ENCODE measurements at places on chromosomes 2 and 18.

DNA sequence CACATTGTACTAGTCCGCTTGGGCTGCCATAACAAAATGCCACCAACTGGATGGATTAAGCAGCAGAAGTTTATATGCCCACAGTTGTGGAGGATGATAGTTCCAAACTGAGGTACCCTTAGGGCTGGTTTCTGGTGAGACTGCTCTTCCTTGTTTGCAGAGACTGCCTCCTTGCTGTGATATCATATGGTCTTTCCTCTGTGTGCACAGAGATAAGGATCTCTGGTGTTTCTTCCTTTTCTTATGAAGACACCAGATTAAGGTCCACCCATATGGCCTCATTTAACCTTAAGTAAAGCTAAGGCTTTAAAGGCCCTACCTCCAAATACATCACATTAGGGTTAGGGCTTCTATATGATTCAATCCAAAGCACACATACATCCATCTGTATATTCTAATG is 738.2 kb upstream of the GCFC2 start:
- no peak for DNase-seq

GRCh38 chr2:63047321-63048279 is 3.0 kb upstream of the OTX1 start:
- DNase-seq = no peak

GRCh38 chr2:119293254-119293653 is 69.6 kb downstream of the STEAP3 start:
- no peak for DNase-seq

- DNase-seq = no peak
Measured at GRCh38 chr18:55587418-55588110, 428 bp downstream of the TCF4 start.

DNA sequence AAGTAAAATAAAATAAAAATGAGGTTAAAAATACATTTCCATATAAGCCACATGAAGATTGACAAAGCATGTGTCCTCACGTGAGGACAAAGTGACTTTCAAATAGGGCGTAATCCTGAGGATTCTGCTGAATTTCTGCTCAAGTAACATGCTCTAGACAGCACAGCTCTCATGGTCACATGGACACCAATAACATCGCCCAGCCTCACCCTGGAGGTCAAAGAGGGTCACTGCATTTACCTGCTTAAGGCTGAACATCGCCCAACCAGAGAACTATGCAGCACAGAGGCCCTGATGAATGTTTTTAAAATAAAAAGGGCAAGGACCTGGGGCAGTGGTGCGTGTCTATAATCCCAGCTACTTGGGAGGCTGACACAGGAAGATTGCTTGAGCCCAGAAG is 30.2 kb downstream of the TGFBRAP1 start:
- DNase-seq = no peak

- DNase-seq = no peak
Measured at GRCh38 chr18:10689236-10690034, 163.6 kb downstream of the NAPG start.

DNA sequence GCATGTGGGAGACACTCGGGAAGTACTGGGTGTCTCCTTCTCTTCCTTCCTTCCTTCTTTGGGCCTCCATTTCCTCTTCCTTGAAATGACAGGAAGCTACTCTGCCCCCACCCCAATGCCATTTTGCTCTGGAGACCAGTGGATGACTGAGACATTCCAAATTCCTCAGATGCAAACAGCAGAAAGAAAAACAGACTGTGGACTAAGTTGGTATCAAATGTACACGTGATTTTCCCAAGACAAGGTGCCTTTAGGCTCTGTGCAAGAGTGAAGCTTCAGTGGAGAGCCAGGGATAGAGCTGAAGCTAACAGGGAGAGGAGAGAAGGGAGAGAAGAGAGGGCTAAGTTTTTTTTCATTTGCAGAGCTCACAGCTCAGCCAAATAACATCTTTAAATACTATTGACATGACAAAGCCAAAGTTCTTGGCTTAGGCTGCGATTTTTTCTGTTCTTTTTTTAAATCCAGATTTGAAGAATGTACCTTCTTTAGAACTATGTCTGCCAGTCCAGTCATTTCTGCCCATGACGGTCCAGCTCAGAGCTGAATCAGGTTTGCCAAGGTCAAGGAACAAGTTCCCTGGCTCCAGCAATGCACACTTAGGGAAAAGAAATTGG is 84.5 kb upstream of the LCLAT1 start:
- no peak for DNase-seq

GRCh38 chr2:195533771-195534642 is 123.0 kb upstream of the SLC39A10 start:
- no peak for DNase-seq

DNA sequence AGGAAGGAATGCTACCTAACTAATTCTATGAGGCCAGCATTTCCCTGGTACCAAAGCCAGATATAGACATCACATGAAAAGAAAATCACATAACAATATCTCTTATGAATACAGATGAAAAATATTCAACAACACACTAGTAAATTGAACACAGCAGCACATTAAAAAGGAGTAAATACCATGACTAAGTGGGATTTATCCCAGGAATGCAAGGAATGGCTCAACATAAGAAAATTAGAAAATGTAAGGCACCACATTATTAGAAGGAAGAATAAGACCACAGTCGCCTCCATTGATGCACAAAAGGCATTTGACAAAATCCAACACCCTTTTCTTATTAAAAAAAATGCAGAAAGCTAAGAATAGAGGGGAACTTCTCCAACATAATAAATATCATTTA is 133.9 kb downstream of the TTC32 start:
- no peak for DNase-seq

DNA sequence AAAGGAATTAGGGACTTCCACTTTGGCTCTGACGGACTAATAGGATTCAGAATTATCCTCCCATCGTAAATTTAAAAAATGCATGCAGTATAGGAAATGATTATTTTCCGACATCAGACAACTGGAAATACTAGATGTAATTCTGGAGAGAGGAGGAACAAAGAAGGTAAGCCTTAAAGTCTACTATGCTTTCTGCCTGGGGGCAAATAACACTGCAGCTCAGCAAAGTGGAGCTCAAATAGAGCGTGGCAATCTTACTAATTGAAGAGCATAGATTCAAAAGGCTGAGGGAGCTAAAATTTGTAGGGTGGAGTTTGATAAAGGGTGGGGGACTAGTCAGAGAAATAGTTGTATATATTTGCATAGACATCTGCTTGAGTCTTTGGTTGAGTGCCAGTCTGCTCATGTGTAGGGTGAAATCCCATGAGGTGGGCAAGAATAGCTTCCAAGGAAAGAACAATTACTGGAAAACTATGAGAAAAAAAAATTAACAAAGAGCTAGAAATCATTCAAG is 23.8 kb downstream of the COPS8 start:
- no peak for DNase-seq

- no peak for DNase-seq
Measured at GRCh38 chr2:24739354-24740025, 53.7 kb downstream of the PTRHD1 start.

GRCh38 chr2:144198116-144198515 is 321.8 kb downstream of the ZEB2 start:
- DNase-seq = no peak

DNA sequence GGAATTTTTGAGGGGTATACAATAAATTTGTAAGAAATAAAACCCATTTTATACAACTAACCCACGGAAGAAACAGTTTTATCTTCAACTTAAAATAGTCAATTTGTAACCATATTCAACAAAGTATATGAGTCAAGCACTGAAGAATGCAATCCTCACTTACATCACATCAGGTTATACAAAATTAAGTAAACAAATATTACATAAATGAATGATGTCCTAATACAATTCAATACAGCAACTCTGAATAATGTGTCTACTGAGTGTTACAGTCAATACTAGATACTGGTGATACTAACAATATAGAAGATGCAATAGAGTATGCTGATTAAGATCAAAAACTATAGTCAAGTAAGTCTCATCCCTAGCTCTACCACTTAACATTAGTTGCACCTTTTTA is 58.6 kb downstream of the FANCL start:
- DNase-seq = no peak

DNA sequence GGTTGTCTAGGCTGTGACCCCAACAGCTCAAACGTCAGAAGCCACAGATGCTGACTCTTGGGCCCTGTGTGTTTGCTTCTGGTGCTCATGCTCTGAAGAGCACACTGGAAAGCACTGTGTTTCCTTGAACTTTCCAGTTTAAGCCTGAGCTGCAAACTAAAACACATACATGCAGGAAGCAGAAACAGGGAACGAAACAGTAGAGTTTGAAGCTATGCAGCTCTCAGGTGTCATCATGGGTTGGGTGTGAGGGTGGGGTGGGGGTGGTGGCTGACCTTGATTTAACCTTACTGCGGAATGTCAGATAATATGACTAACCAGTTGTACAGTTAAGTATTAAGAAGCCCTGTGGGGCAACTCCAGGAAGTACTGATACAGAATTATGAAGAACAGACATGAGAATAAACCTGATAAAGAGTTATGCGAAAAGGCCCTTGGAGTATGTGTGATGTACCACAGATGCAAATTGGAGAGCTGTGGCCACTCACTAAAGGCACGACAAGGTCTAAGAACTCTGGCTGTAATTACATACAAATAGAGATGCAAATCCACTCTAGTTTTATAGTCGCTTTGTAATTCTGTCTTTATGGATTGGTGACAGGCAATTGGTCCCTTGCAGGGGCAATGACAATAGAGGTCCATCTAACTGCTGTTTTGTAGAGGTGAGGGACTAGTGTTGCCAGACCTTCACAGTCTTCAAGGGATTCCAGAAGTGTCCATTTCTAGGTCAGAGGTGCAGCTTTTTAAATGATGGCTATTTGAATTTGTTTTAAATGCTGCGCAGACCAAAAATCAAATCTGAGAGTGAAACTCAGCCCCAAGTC is 273.1 kb downstream of the NAPG start:
- no peak for DNase-seq

- no peak for DNase-seq
Measured at GRCh38 chr2:233328922-233329321, 21.3 kb downstream of the SAG start.

DNA sequence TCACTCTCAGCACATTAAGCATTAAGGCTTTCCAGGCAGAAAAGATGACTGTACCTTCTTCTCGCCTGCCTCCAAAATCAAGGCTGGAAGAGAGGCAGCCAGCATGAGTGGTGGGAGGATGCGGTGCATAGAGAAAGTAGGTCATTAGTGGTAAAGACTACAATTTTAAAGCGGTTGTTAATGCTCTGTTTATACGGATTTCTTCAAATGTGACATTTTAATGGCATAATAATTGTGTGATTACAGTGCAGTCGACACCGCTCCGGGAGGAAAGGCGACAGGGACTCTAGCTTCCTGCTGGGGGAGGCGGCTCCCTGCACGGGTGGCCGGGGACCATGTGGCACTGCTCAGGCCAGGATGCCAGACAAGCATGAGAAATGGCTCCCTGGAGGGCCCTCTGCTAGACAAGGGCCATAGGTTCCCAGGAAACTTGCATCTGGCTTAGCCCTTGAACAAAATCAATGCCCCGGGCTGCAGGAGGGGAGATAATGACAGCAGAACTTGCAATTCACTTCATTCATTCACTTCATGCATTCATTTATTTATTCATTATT is 129.6 kb downstream of the GALNT14 start:
- no peak for DNase-seq

- no peak for DNase-seq
Measured at GRCh38 chr2:181140928-181141327, 160.5 kb downstream of the UBE2E3 start.

- no peak for DNase-seq
Measured at GRCh38 chr2:81437456-81438000, 1133.0 kb upstream of the LRRTM1 start.

DNA sequence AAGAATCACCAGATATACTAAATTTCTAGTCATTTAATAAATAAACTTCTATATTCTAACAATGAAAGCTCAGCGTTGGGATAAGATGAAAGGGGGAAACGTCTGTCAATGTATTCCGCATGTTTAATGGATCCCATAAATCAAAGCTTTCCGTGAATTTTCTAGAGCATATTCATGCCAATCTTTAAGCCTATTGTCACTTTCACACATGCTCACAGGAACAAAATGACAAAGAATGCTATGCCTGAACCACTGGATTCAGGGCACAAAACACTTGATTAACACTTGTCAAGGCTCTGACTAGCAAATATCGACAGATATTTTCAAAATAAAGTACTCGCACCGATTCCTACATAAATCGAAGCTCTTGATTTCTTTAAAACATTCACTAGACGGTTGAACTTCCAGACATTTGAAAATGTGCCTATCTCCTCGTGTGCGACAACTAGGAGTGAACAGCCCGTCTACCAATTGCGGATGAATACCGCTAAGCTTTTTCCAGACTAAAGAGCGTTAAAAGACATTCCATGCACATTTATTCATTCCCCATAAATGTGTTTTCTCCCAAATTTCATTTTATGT is 1.8 kb downstream of the TLK1 start:
- no peak for DNase-seq

- DNase-seq = no peak
Measured at GRCh38 chr2:191122638-191123294, 28.0 kb downstream of the STAT4 start.

- DNase-seq = no peak
Measured at GRCh38 chr2:54059986-54060385, 55.4 kb upstream of the ACYP2 start.

DNA sequence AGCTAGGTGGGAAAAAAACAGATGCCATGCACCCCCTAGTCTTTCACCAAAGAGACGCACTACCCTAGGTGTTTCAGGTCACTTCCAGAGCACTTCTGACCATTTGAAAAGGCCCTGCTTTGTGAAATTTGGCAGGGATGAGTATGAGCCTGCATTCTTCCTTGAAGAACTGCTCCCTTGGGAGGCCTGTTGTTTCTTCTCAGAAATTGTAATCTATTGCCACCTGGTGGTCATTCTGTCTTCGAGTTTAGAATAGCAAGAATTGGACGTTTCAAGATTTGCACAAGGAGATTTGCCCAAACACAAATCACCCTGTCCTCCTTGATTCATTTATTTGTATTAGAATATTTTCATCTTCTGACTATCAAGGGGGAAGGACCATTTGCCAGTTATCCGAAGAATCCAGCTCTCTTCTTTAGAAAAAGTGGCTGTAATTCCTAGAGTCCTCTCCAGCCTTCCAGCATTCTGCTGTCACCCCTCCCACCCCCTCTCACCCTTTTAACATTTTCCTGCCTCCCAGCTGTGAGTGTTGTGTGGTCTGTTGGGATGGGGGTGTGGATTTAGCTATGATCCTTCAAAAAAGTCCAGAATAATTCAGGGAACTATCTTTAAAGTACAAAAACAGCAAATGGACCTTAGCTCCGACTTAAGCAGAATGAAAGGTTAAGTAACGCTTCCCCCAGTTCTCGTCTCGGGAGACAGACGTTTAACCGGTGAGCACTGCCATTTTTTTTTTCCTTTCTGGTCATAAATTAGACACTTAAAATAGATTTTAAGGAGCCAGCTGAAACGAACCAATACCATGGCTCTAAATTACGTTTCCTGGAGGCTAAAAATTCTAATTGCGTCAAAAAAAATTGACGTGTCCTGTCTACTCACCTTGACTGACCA is 3.7 kb upstream of the GAD1 start:
- DNase-seq = no peak

GRCh38 chr2:39762448-39762847 is 16.6 kb downstream of the THUMPD2 start:
- no peak for DNase-seq
